ENCODE measurements at places on chromosomes 12 and 14.

DNA sequence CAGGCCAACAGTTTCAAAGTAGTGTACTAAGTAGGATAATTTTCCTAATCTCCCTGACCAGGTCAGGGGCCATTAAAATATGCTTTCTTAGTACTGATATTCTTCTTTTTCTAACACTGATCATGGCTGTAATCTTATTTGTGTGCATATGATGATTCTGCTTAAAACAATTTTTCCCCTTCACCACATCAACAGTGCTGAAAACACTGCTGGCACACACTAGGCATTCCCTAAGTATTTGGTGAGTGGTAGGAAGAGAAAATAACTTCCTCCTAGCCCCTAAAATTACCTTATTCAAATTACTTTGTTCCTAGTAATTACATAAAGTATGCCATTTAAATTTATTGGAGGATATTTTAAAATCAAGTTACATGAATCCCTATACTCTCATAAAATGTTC, 49.9 kb upstream of the BBS10 start:
- DNase-seq, result no peak

DNA sequence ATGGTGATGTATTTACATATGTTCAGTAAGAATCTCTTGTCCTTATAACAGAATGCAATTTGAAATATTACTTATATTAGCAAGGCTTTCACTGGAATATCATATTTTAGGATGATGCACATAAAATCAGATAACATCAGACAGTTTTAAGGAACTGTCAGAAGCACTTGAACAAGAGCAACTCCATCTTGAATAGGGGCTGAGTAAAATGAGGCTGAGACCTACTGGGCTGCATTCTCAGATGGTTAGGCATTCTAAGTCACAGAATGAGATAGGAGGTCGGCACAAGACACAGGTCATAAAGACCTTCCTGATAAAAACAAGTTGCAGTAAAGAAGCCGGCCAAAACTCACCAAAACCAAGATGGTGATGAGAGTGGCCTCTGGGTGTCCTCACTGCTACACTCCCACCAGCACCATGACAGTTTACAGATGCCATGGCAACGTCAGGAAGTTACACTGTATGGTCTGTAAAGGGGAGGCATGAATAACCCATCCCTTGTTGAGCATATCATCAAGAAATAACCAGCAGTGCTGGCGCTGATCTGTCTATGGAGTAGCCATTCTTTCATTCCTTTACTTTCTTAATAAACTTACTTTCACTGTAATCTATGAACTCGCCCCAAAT, 27.6 kb upstream of the ETV6 start:
- peak; percentile 14 for DNase-seq

- no peak for DNase-seq
These were observed 5.8 kb upstream of the LTA4H start for GRCh38 chr12:96041181-96041580.

GRCh38 chr12:94114166-94114565, 34.2 kb upstream of the PLXNC1 start:
- DNase-seq, result no peak

DNA sequence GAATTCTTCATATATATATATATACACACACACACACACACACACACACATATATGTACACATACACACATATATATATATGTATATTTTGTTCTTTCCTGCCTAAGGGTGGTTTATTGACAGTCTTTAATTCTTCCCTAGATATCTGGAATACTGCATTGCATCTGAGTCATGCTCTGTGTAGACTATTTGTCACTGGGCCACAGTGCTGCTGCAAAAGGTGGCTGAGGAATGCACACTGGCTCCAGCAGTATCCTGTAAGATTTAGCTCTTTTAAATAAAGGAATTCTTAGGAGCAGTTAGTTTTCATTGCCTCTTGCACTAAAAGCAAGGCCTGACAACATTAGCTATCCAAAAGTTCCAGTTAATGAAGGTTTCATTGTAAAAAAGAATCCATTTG, 200.9 kb downstream of the APAF1 start:
- DNase-seq, result no peak

GRCh38 chr12:1319212-1319611, 275.2 kb downstream of the FBXL14 start:
- DNase-seq, result no peak

DNA sequence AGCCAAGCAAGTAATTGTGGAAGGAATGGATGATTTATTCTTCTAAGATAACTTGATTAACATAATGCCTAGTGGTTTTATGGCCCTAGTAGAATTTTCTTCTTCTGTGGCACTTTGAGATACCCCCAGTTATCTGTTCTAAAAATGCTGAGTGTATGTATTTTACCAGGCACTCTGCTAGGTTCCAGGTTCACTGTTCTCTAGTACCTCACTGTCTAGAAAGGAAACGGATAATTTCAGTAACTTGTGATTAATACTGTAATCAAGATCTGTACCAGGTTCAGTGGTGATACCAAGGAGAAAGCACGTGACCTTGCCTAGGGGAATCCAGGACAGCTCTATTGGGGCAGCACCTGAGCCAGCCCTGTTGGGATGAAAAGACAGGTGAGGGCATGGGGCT, 8.0 kb downstream of the ANO6 start:
- no peak for DNase-seq

DNA sequence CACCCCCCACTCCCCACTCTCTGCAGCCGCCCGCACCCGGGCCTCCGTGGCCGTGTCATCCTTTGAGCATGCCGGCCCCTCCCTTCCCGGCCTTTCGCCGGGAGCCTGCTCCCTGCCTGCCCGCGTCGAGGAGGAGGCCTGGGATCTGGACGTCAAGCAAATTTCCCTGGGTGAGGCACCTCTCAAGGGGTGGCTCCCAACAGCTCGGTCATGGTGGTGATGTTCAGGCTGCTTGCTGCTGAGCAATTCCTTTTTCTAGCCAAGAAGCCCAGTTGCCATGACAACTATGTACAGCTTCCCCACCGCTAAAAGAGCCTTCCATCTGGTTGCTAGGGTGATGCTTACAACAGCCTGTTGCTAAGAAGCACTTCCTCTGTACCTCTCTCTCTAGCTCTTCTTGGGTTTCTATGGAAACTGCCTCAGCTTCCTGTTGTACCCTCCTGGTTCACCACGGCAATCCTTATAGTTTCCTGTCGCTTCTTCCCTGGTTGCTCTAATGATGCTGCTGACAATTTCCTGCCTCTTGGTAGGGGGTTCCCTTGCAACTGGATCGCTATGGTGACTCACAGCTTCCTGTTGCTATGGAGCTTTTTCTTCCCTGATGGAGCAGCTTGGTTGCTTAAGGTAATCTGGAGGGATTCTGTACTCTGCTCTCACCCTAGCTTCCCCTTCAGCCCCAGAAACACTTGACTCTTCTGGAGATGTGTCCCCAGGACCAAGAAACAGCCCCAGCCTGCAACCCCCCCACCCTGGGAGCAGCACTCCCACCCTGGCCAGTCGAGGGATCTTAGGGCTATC, 11.0 kb downstream of the ZNF219 start:
- DNase-seq, result no peak

DNA sequence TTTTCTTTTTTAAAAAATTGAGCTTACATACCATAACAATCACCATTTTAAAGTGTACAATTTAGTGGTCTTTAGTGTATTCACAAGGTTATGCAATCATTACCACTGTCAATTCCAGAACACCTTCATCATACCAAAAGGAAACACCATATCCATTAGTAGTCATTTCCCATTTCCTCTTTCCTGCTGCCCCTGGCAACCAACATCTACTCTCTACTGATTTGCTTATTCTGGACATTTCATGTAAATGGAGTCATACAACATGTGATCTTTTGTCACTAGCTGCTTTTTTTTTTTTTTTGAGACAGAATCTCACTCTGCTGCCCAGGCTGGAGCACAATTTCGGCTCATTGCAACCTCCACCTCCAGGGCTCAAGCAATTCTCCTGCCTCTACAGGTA, 66.8 kb upstream of the CFL2 start:
- DNase-seq, result no peak

All from CD4-positive, alpha-beta T cell (primary cell).